ENCODE measurements at places on chromosomes 13 and 19.
A peak's percentile ranks its signal among the peaks of the same experiment; 100 is the strongest.

DNA sequence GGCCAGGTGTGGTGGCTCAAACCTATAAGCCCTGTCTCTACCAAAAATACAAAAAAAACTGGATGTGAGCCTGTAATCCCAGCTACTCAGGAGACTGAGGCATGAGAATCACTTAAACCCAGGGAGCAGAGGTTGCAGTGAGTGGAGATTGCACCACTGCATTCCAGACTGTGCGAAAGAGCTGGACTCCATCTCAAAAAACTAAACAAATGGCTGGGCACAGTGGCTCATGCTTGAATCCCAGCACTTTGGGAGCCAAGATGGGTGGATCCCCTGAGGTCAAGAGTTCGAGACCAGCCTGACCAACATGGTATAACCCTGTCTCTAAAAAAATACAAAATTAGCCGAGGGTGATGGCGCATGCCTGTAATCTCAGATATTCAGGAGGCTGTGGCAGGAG, 34.9 kb upstream of the ZNF83 start:
- no peak for DNase-seq

GRCh38 chr13:27599096-27599495, 21.2 kb downstream of the LNX2 start:
- no peak for DNase-seq

GRCh38 chr13:23445794-23446193, 12.3 kb upstream of the SACS start:
- DNase-seq: no peak

DNA sequence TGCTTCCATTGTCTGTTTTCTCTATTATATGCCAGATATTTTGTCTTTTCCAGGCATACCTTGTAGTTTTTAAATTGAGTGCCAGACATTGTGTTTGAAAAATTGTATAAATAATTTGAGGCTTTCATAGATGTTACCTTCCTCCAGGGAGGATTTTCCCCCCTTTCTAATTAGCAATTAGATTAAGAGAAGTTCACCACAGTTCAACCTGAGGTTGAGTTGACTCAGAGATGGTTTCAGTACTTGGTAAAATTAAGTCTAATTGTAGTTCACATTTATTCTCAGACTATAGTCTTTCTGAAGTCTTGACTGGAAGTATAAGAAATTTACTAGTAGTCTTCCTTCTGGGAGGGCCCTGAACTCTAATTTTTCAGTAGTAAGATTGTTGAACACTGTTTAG, 104.1 kb upstream of the SCEL start:
- DNase-seq: no peak

- no peak for DNase-seq
These were observed 4.9 kb upstream of the SMIM17 start for GRCh38 chr19:56637976-56638555.

GRCh38 chr19:49999371-50000010, 25.7 kb downstream of the VRK3 start:
- no peak for DNase-seq

DNA sequence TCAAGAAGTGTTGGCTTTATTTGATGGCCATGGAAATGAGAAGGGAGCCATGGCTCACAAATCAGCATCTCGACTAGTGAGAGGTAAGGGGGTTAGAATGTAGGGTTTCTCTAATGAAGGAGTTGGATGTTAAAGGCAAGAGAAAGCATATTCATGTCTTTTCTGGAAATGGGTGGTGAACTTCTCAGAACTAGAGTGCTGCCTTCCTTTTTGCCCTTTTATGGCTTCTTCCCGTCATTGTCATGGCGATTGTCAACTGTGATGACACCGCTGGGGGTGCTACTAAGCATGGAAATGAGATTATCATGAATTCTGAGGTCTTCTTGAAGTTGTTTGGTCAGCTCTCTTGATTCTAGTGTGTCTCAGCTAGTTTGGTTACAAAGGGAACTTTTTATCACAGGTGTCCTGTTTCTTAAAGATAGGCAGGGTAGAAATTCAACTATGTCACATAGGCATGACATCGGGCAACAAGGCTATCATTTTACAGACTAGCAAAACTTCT, 180.4 kb downstream of the LIG4 start:
- no peak for DNase-seq

DNA sequence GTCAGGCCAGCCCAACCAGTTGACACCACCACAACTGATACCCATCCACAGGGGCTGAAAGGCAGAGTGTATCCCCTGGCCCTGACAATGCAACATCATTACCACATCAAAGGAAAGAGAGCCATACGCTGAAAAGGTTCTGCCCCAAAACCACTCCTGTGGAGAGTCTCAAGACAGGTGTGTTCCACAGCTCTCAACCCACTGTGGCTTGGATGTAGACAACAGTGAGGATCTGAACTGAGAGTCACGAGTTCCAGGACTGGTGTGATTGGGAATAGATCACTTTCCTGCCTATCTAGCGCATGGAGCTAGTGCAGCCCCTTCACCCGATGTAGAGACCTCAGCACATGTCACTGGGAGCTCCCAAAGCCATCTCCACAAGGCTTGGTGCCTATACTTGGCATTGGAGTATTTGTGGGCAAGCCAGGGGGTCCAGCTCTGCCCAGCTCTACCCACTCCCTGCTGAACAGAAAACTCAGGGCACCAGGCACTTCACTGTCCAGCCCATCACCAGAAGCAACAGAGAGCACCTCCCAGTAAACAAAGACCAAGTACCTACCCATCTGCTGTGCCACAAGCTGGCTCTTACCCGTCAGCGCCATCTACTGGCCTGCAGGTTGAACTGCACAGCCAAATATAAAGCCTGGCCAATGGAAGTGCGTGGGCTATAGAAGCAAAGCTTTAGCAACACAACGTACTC, 579.5 kb downstream of the UQCRFS1 start:
- DNase-seq: peak; percentile 55

GRCh38 chr13:38321654-38322053, 28.0 kb upstream of the UFM1 start:
- no peak for DNase-seq

DNA sequence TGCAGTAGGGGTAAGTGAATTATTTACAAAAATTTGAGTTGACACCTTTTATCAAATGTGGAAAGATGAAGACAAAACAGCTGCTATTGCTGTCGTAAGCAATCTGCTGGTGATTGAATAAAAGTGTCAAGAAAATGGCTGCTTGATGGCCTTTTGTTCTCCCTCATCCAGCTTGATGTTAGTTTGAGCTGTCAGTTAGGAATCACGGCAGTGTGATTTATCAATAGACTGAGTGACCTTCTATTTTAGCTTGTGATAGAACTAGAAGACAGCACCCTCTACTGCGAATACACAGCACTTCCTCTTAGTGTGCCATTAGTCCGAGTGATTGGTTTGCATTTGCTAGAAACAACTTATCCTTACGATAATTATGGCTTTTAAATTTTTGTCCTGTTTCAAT, 76.3 kb downstream of the MZT1 start:
- no peak for DNase-seq

- DNase-seq: no peak
These were observed 2.9 kb upstream of the C19orf25 start for GRCh38 chr19:1481893-1482360.

GRCh38 chr19:29187676-29188075, 25.3 kb downstream of the UQCRFS1 start:
- no peak for DNase-seq

DNA sequence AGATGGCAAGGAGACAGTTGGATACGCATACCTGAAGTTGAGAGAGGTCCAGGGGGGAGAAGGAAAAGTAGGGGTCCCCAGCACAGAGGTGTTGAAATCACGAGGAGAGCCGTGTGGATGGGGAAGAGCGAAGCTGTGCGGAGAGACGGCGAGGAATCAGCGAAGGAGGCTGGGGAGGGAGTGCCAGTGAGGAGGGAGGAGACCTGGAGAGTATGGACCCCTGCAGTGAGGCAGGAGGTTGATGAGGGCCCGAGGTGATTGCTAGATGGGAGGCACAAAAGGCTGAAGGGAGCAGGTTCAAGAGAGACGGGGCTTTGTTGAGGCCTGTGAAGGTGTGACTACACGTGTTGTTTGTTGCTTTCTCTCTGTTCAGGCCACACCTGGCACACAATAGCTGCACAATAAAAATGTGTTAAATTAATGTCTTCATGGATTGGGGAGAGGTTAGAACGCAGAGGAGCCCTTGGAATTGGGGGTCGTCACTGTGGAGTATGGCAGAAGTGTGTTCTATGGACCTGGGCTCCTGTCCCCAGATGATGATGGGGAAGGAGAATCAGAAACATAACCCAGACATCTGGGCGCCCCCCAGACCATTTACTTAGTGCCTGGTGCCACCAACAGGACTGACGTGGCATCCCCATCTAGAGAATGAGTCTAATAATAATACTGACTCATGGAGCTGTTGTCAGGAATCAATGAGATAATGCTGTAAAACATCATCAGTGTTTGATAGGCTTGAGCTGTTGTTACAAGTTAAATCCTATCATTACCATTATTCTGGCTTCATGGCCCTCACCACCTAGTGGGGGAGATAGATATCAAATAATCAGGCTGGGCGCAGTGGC, 137.5 kb downstream of the SIPA1L3 start:
- no peak for DNase-seq

GRCh38 chr19:46915386-46915785, 54.6 kb downstream of the ARHGAP35 start:
- DNase-seq: no peak

DNA sequence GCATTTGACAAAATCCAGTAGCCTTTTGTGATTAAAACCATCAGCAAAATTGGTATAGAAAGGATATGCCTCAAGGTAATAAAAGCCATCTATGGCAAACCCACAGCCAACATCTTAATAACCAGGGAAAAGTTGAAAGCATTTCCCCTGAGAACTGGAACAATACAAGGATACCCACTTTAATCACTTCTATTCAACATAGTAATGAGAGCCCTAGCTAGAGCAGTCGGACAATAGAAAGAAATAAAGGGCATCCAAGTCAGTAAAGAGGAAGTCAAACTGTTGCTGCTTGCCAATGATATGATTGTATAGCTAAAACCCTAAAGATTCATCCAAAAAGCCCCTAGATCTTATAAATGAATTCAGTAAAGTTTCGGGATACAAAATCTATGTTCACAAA, 1510.3 kb downstream of the PCDH9 start:
- no peak for DNase-seq

DNA sequence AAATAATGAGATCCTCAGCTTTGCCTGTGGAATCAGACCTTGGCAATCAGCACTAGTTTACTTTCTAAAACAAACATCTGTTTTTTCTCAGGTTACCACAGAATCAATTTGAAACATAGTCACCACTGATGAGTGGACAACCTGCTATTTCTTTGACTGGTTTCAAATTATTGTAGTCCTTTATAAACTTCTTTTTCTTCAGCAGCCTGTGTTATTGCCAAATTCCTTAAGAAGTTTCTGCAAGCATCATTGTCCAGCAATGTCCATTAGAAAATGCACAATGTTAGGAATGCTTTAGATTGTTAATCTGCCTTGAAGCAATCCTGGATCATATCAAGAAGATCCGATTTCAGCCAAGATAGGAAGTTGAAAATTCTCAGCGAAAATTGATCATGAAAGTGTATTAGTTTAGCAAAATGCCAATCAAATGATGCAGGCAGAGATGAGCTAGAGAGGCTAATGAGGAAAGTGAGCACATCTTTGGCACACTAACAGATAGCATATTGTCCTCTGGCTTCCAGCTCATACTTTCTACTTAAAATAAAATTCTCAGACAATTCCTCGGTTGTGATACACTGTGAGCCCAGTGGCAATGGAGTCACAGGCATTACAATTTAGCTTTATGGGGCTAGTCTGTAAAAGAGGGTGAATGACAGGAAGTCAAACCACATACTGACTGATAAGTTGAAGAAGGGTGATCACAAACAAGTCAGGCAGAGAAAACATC, 270.6 kb downstream of the SLITRK6 start:
- no peak for DNase-seq

GRCh38 chr19:1167687-1168571, 6.1 kb downstream of the SBNO2 start:
- DNase-seq: no peak

DNA sequence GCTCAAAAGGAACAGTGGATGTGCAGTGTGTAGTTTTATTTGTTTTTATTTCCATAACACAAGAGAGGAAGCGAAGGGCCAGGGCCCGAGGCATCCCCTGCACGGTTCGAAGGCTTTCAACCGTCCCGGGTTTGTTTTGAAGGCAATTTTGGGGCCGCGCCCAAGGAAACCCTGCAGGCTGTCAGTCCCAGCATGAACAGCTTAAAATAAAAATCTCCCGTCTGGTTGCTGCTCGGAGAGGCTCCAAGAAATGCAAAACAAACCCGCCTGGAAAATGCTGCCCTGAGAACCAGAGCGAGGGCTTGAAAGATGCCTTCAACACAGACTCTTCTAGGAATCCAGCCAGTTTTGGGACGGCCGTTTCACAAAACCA, 16.0 kb downstream of the LSM4 start:
- DNase-seq: no peak

DNA sequence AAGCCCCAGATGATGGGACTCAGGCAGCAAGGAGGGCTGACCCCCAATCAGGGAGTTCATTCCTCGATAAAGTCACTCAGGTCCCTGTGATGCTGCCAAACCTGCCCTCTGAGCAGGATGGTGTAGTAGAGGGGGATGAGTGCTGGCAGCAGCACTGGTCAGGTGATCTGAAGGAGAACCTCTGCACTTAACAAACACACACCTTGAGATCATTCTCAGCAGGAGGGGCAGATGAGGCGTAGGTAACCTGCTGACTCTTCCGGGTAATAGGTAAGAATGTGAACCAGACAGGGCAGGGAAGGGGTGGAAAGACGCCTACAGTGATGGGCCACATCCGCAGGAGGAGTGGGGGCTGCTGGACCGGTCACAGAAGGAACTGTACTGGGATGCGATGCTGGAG, 3.2 kb downstream of the ZNF446 start:
- DNase-seq: no peak

DNA sequence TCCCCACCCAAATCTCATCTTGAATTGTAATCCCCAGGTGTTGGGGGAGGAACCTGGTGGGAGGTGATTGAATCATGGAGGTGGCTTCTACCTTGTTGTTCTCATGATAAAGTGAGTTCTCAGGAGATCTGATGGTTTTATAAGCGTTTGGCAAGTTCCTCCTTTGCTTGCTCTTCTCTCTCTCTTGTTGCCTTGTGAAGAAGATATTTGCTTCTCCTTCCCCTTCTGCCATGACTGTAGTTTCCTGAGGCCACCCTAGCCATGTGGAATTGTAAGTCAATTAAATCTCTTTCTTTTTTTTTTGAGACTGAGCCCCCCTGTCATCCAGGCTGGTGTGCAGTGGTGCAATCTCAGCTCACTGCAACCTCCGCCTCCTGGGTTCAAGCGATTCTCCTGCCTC, 34.4 kb downstream of the VSTM1 start:
- no peak for DNase-seq

DNA sequence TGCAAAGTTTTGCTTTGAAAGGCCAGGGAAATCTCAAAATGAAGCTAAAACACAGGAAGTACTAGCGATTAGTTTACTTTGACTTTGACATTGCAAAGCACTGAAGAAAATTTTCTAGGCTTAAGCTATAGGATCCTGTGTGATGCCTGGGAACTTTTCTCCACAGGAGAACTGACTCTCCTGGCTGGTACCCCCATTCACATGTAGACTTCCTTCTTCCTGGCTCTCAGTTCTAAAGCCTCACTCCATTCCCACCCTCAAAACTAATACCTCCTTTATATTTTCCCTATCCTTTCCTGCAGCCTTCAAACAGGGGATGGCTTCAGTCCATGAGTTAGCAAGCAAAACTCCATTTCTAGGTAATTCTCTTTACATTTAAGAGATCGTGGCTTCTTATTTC, 189.5 kb downstream of the SLITRK1 start:
- no peak for DNase-seq

Measured in CD4-positive, alpha-beta T cell treated with Interferon gamma for 1 hour (primary cell).